ENCODE measurements at places on chromosomes 12 and 14.

- DNase-seq, result peak; percentile 69
Measured at GRCh38 chr14:94936401-94936892, 166.5 kb upstream of the GSC start.

GRCh38 chr14:94884616-94885230 lies 114.8 kb upstream of the GSC start:
- no peak for DNase-seq

GRCh38 chr12:107326237-107326636 lies 232.9 kb upstream of the CRY1 start:
- DNase-seq, result no peak

DNA sequence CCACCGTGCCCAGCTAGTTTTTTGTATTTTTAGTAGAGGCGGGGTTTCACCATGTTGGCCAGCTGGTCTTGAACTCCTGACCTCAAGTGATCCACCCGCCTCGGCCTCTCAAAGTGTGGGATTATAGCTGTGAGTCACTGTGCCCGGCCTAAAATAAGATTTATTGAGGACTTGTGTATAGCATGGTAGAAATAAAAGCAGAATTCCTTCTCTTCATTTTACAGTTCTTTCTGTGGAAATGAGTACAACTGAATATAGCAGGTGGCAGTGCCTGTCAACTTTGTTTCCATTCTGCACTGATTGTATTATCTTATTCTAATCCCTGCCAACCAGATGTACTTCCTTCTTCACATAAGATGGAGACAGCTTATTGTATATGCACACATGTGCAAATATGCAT lies 41.0 kb downstream of the DIP2B start:
- no peak for DNase-seq

Data from cardiac fibroblast (primary cell).